ENCODE measurements at places on chromosomes 1 and 21. TPM values are rescaled to one million over a fixed set of nuclear protein-coding genes. Genes with fewer than 3 reads are reported as not detected.

DNA sequence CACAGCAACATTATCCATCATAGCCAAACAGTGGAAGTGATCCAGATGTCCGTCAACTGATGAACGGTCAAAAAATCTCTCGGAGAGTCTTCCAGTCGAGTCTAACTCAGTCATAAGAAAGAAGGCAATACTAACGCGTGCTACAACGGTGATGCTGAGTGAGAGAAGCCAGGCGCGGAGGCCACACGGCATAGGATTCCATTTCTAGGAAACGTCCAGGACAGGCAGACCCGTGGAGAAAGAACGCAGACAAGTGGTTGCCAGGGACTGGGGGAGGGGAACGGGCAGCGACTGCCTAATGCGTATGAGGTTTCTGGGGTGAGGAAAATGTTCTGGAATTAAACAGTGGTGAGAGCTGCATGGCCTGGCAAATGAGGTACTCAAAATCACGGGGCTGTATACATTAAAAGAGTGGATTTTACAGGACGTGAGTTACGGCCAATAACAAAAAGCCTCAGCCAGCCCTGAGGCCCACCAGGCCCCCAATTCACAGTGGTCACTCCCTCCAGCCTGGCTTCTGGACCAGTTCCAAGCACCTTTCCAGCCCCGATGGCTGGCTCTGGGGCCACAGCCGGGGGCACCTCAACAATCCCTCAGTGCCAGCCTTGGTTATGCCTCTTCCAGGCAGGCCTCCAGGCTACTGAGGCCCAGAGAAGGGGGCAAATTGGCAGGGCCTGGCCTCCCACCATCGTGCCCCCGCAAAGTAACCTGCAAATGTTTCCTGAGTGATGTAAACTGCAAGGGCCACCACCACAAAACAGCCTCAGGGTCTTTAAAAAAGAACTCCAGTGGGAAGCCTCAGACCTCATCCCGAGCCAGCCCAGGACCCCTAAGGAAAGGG, 3.4 kb downstream of the WNT9A start:
- no peak for DNase-seq

DNA sequence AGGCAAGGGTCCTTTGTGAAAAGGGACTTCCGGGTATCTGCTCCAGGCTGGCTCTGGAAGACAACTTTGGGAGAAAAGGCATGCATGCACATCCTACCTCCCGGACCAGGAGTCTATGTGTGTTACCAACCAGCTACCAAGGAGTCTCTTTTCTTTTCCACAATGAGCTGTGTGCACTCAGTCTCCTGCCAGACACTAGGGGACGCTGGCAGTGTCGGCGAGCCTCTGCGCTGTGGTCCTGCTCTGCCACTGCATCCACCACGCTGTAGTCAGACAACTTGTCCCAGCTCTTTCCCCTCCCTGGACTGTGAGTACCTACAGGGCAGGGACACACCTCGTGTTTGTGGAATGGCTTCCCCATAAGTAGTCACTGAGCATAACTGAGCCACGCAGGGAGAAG, 5.1 kb upstream of the SSR2 start:
- DNase-seq = peak; percentile 45

- DNase-seq = no peak
Measured at GRCh38 chr1:8939000-8939265, 6.7 kb upstream of the CA6 start.

The NPHS2 gene
- total RNA-seq = not detected

The ZFP69B gene
- 8.3 TPM for total RNA-seq

- no peak for DNase-seq
Measured at GRCh38 chr1:156601892-156602291, 613 bp upstream of the GPATCH4 start.

DNA sequence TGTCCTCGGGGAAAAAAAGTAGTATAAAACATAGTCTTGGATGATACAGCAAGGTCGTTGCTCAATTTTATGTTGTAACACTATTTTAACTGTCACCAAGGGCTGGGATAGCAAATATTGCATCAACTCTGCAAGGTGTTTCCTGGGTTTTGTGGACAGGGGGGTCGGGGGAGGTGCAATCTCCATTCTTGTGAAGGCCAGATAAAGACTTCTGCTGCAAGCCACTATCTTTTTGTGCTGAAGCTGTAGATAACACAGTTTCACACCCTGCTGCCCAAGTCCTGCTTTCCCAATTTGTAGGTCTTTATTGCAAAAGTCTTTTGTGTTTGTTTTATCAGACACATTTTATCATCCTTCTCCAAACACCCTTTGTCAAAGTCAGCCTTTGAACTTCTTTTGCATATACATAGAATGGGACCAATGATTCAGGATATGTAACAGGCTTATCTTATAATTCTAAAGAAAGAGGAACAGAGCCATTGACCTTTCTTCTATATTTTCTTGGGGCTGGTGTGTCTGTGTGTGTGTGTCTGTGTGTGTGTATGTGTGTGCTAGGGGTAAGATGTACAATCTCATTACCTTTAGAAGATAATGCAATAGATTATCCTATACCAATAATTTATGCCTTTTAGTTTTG, 140.6 kb downstream of the RUNX1 start:
- no peak for DNase-seq

DNA sequence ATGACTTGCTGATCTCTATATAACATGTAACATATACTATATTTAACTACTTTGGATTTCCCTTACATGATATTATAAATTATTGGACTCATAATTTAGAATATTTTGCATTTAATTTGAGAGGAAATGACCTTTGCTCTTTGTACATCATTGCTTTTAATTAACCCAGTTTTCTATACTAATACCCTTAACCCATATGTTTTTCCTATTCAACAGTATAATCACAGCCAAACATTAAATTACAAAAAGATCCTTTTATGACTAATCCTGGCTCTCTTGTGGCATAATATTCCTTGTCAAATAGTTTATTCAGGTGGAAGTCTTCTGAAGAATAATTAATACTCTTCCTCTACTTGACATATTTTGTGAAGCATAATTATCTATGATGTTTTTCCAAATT, 56.0 kb upstream of the GPR52 start:
- DNase-seq = no peak

GRCh38 chr21:36926989-36927718, 39.3 kb downstream of the HLCS start:
- no peak for DNase-seq

GRCh38 chr1:106688446-106688845, 368.0 kb upstream of the PRMT6 start:
- no peak for DNase-seq

The ADGRB2 gene
- total RNA-seq = 0.08 TPM

DNA sequence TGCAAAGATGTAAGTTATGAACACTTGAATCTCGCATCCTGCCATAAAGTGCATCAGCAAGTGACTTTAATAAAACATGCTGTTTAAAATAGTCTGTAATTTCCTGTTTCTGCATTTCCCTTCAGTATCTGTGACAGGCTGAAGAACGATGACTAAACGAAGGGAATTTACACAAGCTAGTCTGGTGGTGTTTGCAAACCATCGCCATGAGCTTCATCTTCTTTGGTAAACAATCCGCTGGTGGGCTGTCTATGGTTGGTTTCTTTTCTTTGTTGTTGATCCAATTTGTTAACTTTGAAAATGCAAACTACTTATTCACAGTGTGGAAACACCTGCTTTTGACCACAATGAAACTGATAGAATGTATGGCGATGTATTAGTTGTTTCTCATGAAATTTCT, 13.9 kb downstream of the SERTAD4 start:
- DNase-seq = no peak

GRCh38 chr21:26332867-26333266, 162.3 kb upstream of the APP start:
- DNase-seq = no peak

DNA sequence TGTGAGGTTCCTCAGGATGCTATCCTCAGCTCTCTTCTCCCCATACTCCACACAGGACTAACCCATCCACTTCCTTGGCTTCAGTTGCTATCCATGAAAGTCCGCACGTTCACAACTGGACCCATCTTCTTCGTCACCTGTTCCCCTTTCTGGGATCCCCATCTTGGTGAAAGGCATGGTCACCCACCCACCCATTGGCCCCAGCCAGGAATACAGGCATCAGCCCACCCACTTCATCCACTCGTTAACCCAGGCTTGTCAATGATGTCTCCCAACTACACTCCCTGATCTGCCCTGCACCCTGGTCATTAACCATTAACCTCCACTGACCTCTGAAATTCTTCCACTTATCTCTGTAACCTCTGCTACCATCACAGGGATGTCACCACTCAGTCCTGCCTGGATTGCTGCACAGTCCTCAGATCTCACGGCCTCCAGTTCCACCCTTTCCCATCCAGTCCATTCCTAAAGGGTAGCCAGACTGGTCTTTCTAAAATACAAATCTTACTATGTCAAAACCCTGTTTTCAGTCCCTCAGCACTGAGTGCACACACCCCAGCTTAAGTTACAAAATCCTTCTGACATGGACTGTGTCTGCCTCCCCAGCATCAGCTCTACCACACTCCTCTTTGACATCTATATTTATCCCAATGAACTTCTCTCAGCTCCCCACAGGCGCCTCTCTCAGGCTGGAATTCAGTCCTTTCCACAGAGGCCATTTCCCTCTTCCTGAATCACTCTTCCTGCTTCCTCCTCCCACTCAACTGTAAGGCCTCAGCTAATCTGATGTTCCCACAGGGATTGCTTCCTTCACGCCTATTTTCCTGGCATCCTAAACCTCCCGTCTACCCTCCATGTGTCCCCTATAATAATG, 10.4 kb downstream of the PGLYRP4 start:
- DNase-seq = no peak

The LCE3E gene
- not detected for total RNA-seq

- DNase-seq = no peak
Measured at GRCh38 chr1:203663294-203663693, 36.7 kb downstream of the ATP2B4 start.

The PDPN gene
- not detected for total RNA-seq

The CR1L gene
- not detected for total RNA-seq

- DNase-seq = no peak
Measured at GRCh38 chr1:51584021-51584420, 32.9 kb upstream of the OSBPL9 start.

DNA sequence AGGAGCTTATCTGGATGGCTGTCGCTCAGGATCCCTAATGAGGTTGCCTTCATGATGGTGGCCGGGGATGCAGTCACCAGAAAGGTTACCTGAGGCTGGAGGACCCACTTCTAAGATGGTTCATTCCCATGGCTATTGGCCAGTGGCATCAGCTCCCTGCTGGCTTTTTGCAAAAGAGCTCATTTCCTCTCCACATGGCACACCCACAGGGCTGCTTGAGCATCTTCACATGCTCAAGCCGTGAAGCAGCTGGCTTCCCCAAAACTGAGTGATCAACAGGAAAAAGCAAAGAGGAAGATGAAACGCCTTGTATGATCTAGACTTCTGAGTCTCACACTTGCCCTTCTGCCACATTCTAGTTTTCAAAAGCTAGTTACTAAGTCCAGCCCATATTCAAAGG, 124.6 kb upstream of the CXADR start:
- DNase-seq = no peak

GRCh38 chr1:64686828-64687724, 57.8 kb upstream of the RAVER2 start:
- peak; percentile 10 for DNase-seq

DNA sequence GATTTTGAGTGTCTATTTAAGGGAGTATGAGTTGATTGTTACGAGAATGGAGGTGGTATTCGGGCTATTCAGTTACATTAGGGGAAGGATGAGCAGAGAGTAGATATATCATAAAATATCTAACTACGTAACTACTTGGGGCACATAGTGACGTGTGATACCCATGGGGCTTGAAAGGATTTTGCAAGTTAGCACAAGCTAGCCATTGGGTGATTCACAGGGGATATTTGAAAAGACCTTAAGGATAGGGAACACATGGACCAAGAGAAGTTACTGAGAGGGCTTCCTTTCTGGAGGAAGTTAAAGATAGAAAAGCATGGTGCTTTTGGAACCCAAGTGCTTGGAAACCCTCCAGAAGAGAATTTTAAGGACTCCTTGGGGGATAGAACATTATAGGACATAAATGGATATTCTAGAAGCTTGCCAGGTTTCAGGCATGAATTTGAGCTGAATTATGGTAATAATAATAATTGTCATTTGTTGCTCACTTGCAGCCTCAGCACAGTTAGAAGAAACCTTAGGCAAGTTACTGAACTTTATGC, 5.4 kb downstream of the DISP1 start:
- no peak for DNase-seq

DNA sequence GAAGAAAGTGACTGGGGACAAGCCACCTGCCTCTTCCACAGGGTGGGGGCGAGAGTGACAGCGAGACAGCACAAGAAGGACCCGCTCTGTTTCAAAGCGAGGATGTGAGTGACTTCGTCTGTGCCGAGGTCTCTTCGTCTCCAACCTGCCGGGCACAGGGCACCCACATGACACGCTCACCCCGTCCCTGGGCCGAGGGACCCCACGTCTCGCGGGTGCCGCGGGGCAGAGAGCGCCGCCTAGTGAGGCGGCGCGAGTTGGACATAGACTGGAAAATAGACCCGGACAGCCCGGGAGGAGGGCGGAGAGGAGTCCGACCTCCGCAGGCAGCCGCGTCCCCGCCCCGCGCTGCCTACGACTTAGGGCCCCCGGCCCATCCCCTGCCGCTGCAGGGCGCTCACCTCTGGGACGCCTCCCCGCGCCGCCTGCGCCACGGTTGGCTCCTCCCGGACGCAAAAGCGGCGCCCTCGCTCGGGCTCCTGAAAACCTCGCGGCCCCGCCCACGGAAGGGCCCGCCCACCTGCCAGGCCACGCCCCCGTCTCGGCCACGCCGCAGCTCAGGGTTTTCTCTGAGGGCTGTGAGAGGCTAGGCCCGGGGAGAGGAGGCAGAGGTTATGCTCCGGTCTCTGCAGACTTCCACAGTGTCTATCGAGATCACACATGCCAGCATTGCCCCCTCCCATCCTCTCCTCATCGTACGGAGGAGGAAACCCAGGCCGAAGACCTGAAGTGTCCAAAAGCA, at the start of gene TLR5:
TSS of gene TLR5 (minus strand) at position 454 of the 742 bp plus-strand sequence. CDS start 30,217 bp downstream, outside the sequence.
- DNase-seq = peak; percentile 87

GRCh38 chr1:192969091-192969490, 90.1 kb downstream of the UCHL5 start:
- no peak for DNase-seq

DNA sequence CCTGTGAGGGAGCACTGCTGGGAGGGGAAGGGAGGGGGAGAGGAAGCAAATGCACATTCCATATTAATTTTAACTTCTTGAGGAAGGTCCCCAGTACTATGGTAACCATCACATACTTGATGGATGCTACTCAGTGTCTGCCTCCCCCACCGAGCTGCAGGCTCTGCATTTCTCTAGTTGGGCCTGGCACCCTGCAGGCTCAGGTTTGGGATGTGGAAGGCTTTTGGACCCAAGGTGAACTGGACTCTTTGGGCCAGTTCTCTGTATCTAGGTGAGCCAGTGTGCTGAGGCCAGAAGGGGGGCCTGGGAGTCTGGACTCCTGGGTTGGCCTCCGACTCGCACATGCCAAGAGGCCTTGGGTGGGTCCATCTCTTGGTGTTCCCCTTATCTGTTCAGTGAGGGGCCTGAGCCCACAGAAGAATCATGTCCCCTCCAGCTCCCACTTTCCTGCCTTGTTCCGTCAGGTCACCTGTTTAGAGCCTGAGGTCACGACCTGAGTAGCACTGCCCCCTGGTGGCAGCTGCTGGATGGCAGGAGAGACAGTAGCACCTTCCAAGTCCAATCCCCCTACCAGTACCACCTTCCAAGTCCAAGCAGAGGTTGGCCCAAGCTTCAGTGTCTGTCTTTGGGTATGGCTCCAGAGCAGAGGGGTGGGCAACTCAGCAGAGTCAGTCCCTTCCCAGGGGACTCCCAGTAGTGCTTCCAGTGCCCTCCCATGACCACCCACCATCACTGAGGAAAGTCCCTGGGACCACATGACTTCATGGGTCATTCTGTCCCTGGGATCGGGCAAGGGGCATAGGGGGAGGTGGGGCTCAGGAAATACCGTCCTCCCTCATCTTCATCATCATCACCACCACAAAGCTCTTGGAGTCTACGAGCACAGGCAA, 241.8 kb downstream of the TRABD2B start:
- DNase-seq = peak; percentile 45
